ENCODE measurements at places on chromosomes 7 and 10. TPM values are rescaled to one million over a fixed set of nuclear protein-coding genes. Genes with fewer than 3 reads are reported as not detected.
A peak's percentile ranks its signal among the peaks of the same experiment; 100 is the strongest.

LOXL4 gene
- total RNA-seq = not detected

CRCP gene
- total RNA-seq = 29.2 TPM

NEURL1 gene
- 1.1 TPM for total RNA-seq

GPR37 gene
- total RNA-seq = not detected

EXOSC1 gene
- total RNA-seq = 29.7 TPM

CLDN4 gene
- 0.05 TPM for total RNA-seq

SPDYE8 gene
- not detected for total RNA-seq

PRF1 gene
- total RNA-seq = 7.4 TPM

GRID2IP gene
- 0.36 TPM for total RNA-seq

CDK1 gene
- total RNA-seq = 0.75 TPM

GRCh38 chr7:134547397-134548054 is 1.4 kb upstream of the AKR1B15 start:
- no peaks in the 10 kb centered on the region for H3K27me3 ChIP-seq
- no peaks in the 10 kb centered on the region for H3K36me3 ChIP-seq

DNA sequence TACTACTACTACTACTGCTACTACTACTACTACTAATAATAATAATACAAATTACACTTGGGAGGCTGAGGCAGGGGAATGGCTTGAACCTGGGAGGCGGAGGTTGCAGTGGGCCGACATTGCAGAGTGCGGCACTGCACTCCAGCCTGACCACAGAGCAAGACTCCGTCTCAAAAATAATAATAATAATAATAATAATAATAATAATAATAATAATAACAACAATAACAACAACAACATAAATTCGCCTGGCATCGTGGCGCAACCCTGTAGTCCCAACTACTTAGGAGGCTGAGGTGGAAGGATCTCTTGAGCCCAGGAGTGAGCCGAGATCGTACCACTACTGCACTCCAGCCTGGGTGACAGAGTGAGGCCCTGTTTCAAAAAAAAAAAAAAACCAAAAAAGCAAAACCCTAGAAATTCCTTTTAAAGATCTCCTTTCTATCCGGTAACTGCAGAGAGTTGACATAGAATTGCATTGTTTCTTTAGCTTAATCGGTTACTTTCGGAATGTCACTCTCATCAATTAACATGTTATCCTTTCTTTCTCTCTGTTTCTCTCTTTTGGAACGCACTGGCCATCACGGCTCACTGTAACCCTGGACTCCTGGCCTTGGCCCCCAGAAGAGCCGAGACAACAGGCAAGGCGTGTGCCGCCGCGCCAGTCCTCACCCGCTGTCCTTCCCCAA is 972 bp downstream of the PHYH start:
- peaks cover 3% of the 10 kb centered on the region for H3K36me3 ChIP-seq
- peak overlapping the region; percentile 71 for H3K4me3 ChIP-seq
- peak overlapping the region; percentile 85 for H3K27ac ChIP-seq

DNA sequence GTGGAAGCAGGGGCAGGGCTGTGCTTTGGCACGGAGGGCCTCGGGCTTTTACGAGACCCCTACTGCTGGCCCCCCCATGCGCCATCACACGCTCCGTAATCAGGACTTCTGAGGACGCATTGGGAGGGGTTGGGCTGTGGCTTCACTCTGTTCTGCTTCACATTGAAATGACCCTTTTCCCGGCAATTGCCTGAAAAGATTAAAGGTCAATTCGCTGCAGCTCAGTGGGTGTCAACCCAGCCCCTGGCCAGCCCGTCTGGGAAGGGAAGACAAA is 41.7 kb upstream of the UBE3C start:
- H3K36me3 ChIP-seq = no peaks in the 10 kb centered on the region
- H3K4me1 ChIP-seq = no peaks in the 10 kb centered on the region
- H3K27ac ChIP-seq = no peak overlapping the region
- no peaks in the 10 kb centered on the region for H3K27me3 ChIP-seq
- no peak for DNase-seq
- no peak overlapping the region for H3K4me3 ChIP-seq

- no peaks in the 10 kb centered on the region for H3K4me1 ChIP-seq
- H3K36me3 ChIP-seq = no peaks in the 10 kb centered on the region
- DNase-seq = no peak
- no peaks in the 10 kb centered on the region for H3K27me3 ChIP-seq
- H3K4me3 ChIP-seq = no peak overlapping the region
These were observed 109.2 kb downstream of the PDGFA start for GRCh38 chr7:410395-410910.

DNA sequence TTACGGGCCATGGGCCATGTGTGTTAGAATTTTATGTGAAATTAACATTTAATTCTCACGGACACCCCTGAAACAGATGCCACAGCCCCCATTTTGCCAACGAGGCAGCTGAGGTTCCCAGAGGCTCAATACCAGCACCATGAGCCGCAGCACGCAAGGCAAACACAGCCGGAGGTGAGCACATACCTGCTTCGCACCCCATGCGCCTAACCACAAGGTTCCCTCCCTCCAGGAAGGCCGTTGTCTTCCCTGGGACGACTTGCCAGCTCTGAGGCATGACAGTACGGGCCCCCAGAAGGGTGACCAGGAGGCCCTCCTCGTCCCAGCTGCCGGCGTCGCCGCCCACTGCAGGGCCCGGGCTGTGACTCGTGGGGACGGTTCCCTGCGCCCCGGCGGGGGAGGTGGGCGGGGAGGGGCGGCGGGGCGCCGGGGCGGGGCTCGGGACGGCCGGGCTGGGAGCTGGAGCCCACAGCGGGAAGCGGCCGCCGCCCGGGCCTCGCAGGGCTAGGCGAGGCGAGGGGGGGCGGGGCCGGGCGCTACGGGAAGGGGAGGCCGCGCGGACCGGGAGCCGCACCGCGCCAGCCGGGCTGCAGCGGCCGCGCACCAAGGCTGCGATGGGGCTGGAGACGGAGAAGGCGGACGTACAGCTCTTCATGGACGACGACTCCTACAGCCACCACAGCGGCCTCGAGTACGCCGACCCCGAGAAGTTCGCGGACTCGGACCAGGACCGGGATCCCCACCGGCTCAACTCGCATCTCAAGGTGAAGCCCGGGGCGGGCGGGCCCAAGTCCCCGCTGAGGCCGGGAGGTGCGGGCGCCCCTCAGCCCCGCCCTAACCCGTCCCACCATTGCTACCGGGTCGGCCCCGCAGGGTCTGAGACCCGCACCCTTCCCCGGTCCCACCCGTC is at the start of gene CAV2:
CAV2 (plus strand) TSS at position 571 of the 910 bp plus-strand sequence; CDS start at position 615, 44 bp downstream.
- peaks cover 48% of the 10 kb centered on the region for H3K27me3 ChIP-seq
- H3K27ac ChIP-seq = no peak within 1 kb of the TSS
- H3K4me1 ChIP-seq = peaks cover 17% of the 10 kb centered on the region
- no peak for DNase-seq

DNA sequence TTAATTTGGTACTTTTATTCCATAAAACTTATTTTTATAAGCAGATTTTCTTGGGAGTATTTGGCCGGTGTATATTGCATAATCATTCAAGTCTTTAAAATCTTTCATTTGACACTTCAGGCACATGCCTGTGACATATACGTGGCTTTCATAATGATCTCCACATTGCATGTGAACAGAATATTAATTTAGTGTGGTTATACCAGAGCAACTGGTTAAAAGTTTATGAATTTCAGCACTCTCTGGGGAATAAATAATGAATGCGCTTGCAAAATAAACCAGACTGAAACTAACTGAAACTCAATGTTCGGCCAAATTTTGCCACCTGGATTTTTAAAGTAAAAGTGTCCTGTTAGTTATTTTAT is 242.3 kb downstream of the GLI3 start:
- H3K4me1 ChIP-seq = no peaks in the 10 kb centered on the region
- H3K27me3 ChIP-seq = no peaks in the 10 kb centered on the region
- no peak for DNase-seq
- H3K4me3 ChIP-seq = no peak overlapping the region
- H3K27ac ChIP-seq = no peak overlapping the region
- no peaks in the 10 kb centered on the region for H3K36me3 ChIP-seq

DNA sequence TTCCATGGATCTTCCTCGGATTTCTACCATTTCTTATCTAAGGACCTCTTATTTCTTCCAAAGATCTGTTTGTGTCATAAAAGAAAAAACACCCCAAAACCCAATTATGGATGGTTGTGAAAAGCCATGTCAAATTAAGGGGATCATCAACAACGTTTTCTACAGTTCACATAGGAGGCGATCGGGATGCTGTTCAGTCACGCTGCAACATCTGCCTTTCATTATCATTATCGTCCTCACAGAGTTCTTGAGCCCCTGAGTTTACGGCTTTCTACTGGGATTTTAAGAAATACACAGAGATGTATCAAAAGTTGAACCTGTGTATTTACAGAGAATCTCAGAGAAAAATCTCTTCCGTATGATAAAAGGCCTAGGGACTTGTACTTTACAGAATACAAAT is 101.4 kb downstream of the GRM8 start:
- no peaks in the 10 kb centered on the region for H3K27me3 ChIP-seq
- no peaks in the 10 kb centered on the region for H3K36me3 ChIP-seq
- H3K4me3 ChIP-seq = no peak overlapping the region
- no peak for DNase-seq
- H3K4me1 ChIP-seq = no peaks in the 10 kb centered on the region

DNA sequence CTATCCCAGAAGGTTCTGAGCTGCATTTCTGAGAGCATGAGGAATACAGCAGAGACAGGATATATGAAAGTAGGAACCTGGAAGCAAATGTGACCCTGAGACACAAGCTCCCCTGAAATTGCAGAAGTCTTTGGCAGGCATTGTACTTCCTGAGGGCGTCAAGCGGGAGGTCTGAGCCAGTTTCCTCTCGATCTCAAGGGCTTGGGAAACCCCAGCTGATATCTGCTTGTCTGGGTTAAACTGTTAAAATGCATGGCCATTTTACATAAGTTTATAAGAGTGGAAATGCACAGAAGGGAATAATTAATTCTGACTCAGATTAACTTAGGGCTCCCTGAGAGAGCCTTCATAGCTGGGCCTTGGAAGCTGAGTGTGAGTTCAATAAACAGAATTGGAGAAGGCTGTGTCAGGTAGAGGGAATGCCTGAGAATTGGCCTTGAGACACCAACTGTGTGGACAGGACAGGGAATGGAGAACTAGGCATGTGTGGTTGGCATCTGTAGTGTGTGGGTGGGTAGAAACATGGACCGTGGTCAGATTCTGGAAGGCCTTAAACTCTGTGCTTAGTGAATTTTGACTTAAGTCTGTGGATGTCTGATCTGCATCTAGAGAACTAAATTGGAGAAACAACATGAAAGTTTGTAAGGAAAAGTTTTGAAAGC is 53.3 kb downstream of the WIPF3 start:
- H3K4me1 ChIP-seq = no peaks in the 10 kb centered on the region
- no peaks in the 10 kb centered on the region for H3K36me3 ChIP-seq
- no peak for DNase-seq
- no peak overlapping the region for H3K4me3 ChIP-seq

- H3K4me3 ChIP-seq = no peak overlapping the region
- H3K36me3 ChIP-seq = peaks cover 40% of the 10 kb centered on the region
- no peaks in the 10 kb centered on the region for H3K27me3 ChIP-seq
- DNase-seq = no peak
These were observed 26.5 kb downstream of the VPS50 start for GRCh38 chr7:93258661-93259060.

- no peak overlapping the region for H3K4me3 ChIP-seq
- no peaks in the 10 kb centered on the region for H3K4me1 ChIP-seq
- H3K36me3 ChIP-seq = no peaks in the 10 kb centered on the region
- no peaks in the 10 kb centered on the region for H3K27me3 ChIP-seq
These were observed 316.8 kb upstream of the CHRM2 start for GRCh38 chr7:136551618-136552017.

- no peak overlapping the region for H3K27ac ChIP-seq
- H3K4me1 ChIP-seq = no peaks in the 10 kb centered on the region
- no peaks in the 10 kb centered on the region for H3K27me3 ChIP-seq
- no peak overlapping the region for H3K4me3 ChIP-seq
These were observed 173.4 kb downstream of the IMMP2L start for GRCh38 chr7:111388912-111389311.

- no peaks in the 10 kb centered on the region for H3K36me3 ChIP-seq
- DNase-seq = no peak
- no peaks in the 10 kb centered on the region for H3K27me3 ChIP-seq
- H3K4me3 ChIP-seq = no peak overlapping the region
These were observed 661.7 kb upstream of the AUTS2 start for GRCh38 chr7:68936471-68937035.

DNA sequence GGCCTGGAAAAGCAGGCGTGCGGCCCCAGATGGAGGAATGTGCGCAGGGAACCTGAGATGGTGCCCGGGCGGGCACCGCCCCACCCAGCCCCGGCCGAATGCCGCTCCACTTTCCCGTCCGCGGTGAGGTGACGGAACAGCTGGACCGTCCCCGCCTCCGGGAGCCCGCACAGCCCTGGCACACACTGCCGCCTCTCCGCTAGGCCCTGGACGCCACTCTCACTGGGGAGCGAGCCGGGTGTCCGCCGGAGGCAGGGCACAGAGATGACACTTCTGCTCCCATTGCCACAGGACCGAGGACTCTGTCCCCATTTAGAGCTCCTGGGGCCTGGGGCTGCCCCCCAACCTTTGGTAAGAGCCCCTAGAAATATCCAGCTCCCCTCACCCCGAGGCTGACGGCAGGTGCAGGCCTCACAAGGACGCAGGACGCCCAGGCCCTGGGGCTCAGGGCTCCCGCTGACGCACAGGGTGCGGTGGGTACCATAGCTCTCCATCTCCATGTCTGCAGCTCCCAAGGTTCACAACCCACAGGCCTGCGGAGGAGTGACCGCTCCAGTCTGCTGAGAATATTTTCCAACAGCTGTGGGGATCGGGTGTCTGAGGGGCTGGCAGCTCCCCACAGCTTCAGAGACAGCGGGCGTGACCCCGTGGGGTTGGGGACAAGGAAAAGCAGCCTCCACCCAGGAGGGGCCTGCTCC is 52.2 kb upstream of the PDGFA start:
- no peaks in the 10 kb centered on the region for H3K27me3 ChIP-seq
- no peak overlapping the region for H3K27ac ChIP-seq
- no peaks in the 10 kb centered on the region for H3K4me1 ChIP-seq

GRCh38 chr7:121456015-121456414 is 59.9 kb upstream of the FAM3C start:
- no peaks in the 10 kb centered on the region for H3K36me3 ChIP-seq
- DNase-seq = no peak
- no peaks in the 10 kb centered on the region for H3K27me3 ChIP-seq
- no peak overlapping the region for H3K27ac ChIP-seq
- no peaks in the 10 kb centered on the region for H3K4me1 ChIP-seq

- no peak overlapping the region for H3K4me3 ChIP-seq
- H3K4me1 ChIP-seq = peaks cover 6% of the 10 kb centered on the region
- peaks cover 12% of the 10 kb centered on the region for H3K36me3 ChIP-seq
- H3K27ac ChIP-seq = no peak overlapping the region
These were observed 34.0 kb downstream of the DLD start for GRCh38 chr7:107924841-107925504.

DNA sequence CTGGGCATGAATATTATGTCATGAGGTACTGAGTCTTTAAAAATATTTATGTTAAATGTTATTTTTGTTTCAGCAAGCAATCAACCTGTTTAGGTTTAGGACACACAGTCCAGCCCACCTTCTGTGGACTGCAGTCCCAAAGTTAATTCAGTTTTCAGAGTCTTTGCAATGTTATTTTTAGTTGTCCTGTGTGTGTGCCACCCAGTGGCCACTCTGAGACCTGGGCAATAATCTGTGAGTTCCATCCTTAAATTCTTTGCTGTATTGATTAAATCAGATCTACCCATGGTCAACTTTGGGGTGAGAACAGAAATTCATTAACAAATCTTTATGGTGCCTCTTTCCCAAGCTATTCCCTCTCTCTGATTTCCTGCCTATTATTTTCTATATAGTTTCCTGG is 415.1 kb downstream of the CCSER2 start:
- no peaks in the 10 kb centered on the region for H3K4me1 ChIP-seq
- no peaks in the 10 kb centered on the region for H3K36me3 ChIP-seq
- no peak overlapping the region for H3K27ac ChIP-seq

GRCh38 chr10:97904018-97904381 is 54.4 kb downstream of the GOLGA7B start:
- no peak for DNase-seq
- H3K4me3 ChIP-seq = no peak overlapping the region

GRCh38 chr10:5840314-5841307 is 27.4 kb upstream of the GDI2 start:
- no peaks in the 10 kb centered on the region for H3K27me3 ChIP-seq
- no peak for DNase-seq
- H3K4me1 ChIP-seq = no peaks in the 10 kb centered on the region

Measured in CD4-positive, alpha-beta T cell (primary cell).